Endothelial cell (in vitro differentiated cells): ENCODE measurements at places on chromosomes 6 and 20. TPM values are rescaled to one million over a fixed set of nuclear protein-coding genes. Genes with fewer than 3 reads are reported as not detected.

Gene SLC26A8
- 0.97 TPM for total RNA-seq

Gene SYCP2
- total RNA-seq: 2.1 TPM

Gene NRSN1
- total RNA-seq: not detected

Gene MDFI
- 285 TPM for total RNA-seq

Gene SLC16A10
- total RNA-seq: 2.4 TPM

Gene C20orf202
- total RNA-seq: 0.92 TPM

Gene PRPH2
- total RNA-seq: 0.15 TPM

Gene TMEM170B
- 5.0 TPM for total RNA-seq

DNA sequence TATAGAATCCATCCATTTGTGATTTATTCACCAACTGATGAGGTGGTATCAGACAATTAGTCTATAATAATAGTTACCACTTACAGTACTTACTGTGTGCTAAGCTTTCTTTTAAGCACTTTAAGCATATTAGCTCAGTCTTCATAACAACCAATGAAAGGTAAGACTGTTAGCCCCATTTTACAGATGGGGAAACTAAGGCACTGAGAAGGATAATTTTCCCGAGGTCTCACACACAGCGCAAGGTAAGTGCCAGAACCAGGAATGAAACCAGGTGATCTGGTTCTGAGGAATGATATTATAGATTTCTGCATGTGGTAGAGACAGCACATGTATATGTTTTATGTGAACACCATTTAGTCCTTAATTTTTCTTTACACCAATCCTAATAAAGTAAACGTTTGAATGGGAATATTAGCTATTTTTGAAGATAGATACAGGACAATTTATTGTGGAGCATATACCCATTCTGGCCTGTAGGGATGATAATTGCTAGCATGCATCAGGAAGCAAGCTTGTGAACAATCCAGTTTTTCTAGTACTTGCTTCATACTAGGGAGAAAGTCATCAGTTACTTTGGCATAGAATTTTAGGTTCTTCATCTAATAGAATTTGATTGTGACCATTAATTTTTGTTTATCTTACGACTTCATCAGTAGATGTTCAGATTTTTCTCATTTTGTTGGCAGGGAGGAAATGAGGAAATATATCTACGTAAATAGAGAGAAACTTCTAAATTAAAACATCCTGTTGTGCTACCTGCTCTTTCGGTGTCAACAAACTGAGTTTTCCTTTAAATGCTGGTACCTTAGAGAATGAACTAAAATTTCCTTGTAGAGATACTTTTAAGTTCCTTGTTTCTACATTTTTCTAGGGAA lies 3.0 kb downstream of the YWHAB start:
- H3K27me3 ChIP-seq: peaks cover 5% of the 10 kb centered on the region
- H3K4me1 ChIP-seq: peaks cover 28% of the 10 kb centered on the region
- DNase-seq: no peak
- H3K4me3 ChIP-seq: peak overlapping the region; percentile 70
- peaks cover 7% of the 10 kb centered on the region for H3K36me3 ChIP-seq
- H3K27ac ChIP-seq: no peak overlapping the region

DNA sequence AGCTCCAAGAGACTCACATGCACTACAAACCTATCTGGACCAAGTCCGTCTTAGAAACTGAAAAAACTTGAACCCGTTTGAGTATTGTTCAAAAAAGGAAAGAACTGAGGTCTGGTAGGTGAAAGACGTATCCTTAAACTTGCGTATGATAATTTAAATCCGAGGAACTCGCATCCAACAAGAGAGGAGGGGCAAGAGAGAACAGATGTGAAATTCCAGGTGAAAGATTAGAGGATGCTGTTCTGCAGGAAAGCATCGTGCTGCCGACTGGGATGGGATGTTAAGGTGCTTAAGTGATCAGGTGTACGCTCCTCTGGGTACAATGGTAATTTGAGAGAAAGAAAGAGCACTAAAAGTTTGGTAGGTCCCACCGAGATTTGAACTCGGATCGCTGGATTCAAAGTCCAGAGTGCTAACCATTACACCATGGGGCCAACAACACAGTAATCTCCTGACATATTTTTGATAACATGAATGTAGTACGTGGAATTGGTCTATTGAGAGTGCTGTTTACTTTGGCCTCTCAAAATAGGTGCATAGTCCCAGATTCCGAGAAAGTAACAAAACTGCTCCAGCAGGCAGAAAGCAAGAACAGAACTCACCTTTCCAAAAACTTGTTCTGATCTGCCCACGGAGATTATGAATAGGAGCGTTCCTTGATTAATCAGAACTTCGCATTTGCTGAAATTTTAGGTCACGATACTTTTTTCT lies 53.5 kb upstream of the BTN3A2 start:
- peak overlapping the region; percentile 96 for H3K4me3 ChIP-seq
- peak overlapping the region; percentile 95 for H3K27ac ChIP-seq
- no peaks in the 10 kb centered on the region for H3K36me3 ChIP-seq
- no peak for DNase-seq
- peaks cover 16% of the 10 kb centered on the region for H3K4me1 ChIP-seq

GRCh38 chr6:11692451-11693376 lies 85.9 kb downstream of the ADTRP start:
- no peak overlapping the region for H3K4me3 ChIP-seq
- H3K27me3 ChIP-seq: peaks cover 3% of the 10 kb centered on the region
- DNase-seq: no peak
- H3K36me3 ChIP-seq: no peaks in the 10 kb centered on the region

GRCh38 chr20:12570371-12570770 lies 438.4 kb upstream of the SPTLC3 start:
- peak; percentile 57 for DNase-seq
- no peaks in the 10 kb centered on the region for H3K27me3 ChIP-seq
- H3K27ac ChIP-seq: no peak overlapping the region
- H3K4me3 ChIP-seq: no peak overlapping the region
- no peaks in the 10 kb centered on the region for H3K36me3 ChIP-seq
- H3K4me1 ChIP-seq: no peaks in the 10 kb centered on the region

GRCh38 chr6:110935171-110935570 lies 23.3 kb upstream of the GTF3C6 start:
- H3K36me3 ChIP-seq: no peaks in the 10 kb centered on the region
- no peak for DNase-seq
- no peak overlapping the region for H3K4me3 ChIP-seq
- H3K27me3 ChIP-seq: peaks cover 2% of the 10 kb centered on the region
- H3K4me1 ChIP-seq: peaks cover 5% of the 10 kb centered on the region
- no peak overlapping the region for H3K27ac ChIP-seq

DNA sequence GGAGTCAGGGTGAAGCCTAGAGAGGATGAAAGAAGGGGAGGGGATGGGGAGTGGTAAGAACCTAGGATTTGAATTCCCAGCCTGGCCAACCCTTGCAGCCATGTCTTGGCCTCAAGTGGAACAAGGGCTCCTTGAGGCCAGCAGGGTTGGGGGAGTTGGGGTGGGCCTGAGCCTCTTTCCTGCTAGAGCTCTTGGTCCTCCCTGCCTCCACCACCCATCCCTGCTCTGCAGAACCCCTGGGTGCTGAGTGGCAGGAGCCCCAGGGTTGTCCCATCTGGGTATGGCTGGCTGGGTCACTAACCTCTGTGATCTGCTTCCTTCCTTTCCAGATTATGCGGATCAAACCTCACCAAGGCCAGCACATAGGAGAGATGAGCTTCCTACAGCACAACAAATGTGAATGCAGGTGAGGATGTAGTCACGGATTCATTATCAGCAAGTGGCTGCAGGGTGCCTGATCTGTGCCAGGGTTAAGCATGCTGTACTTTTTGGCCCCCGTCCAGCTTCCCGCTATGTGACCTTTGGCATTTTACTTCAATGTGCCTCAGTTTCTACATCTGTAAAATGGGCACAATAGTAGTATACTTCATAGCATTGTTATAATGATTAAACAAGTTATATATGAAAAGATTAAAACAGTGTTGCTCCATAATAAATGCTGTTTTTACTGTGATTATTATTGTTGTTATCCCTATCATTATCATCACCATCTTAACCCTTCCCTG lies 8.3 kb downstream of the VEGFA start:
- H3K4me1 ChIP-seq: peaks cover 10% of the 10 kb centered on the region
- no peak overlapping the region for H3K27ac ChIP-seq
- H3K4me3 ChIP-seq: no peak overlapping the region
- peaks cover 3% of the 10 kb centered on the region for H3K27me3 ChIP-seq
- peaks cover 8% of the 10 kb centered on the region for H3K36me3 ChIP-seq

GRCh38 chr6:106630366-106630765 lies 988 bp downstream of the QRSL1 start:
- H3K27ac ChIP-seq: peak overlapping the region; percentile 81

DNA sequence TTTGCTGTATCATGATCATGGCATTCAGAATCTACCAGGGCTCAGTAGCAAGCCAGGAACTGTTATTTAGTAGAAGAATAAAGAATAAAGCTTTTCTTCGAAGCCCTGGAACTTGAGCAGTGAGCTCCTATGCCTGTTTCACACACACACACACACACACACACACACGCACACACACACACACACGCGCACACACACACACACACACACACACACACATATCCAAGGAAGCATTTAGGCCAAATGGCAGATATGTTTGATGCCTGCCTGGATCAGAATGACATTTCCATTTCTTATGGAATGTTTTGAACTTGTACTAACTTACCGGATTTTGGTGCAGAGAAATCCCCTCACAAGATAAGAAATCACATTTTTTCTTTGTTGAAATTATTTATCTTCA lies 35.5 kb downstream of the RPP21 start:
- no peak for DNase-seq
- no peak overlapping the region for H3K4me3 ChIP-seq
- no peaks in the 10 kb centered on the region for H3K4me1 ChIP-seq
- H3K36me3 ChIP-seq: no peaks in the 10 kb centered on the region
- H3K27ac ChIP-seq: no peak overlapping the region

DNA sequence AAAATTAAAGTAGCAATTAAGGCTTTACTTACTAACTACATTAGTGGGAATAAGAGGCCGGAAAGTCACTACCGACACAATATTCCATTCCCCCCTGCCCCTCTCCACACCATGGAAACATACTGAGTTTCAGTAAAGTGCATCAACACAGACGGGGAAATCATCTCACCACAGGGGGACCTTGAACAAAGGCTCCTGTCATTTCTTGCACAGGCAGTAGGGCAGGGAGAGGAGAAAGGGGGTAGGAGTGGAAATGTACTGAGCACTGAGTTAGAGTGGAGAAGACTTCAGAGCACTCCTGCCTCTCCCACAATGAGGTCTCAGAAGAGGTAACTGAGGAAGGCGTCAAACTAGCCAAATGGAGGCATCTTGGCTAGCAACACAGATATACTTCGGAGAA lies 1426.9 kb upstream of the EYS start:
- H3K27ac ChIP-seq: no peak overlapping the region
- DNase-seq: no peak
- H3K36me3 ChIP-seq: no peaks in the 10 kb centered on the region

GRCh38 chr20:60224914-60225313 lies 266.7 kb downstream of the CDH26 start:
- no peak overlapping the region for H3K4me3 ChIP-seq
- DNase-seq: peak; percentile 30
- no peaks in the 10 kb centered on the region for H3K36me3 ChIP-seq
- no peaks in the 10 kb centered on the region for H3K4me1 ChIP-seq
- peaks cover 2% of the 10 kb centered on the region for H3K27me3 ChIP-seq

DNA sequence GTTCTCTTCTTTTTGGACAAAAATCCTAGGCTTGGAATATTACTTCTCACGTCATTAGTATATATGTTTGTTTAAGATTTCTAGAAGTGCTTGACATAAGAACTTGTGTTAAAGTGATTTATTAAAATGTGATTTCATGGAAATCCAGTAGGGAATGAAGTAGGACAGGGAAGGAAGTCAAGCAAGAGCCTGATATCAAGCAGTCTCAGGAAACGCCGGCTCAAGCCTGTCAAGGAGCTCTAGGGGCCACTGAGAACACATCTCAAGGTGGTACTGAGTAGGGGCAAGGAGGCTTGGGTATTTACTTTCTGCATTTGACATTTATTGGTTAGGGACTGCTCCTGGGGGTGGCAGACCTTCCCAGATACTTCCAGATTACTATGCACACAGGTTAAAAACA lies 920.9 kb upstream of the GJE1 start:
- H3K27me3 ChIP-seq: no peaks in the 10 kb centered on the region
- no peak overlapping the region for H3K4me3 ChIP-seq
- H3K27ac ChIP-seq: no peak overlapping the region

DNA sequence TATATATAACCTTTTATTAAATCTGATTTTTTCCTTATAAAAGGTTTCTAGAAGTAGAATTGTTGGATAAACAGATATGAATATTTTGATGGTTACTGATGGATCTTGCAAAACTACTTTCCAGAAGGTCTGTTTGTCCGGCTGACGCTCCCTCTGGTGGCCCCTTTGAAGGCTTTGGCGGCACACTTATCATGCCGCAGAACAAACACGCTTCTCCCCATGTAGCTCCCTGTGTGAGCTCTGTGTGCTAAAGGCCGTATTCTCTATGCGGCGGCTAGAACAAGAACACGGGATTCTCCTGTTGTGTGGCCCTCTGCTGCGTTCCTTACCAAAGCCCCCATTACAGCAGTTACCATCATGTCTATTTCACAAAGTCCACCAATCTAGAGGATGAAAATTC lies 30.0 kb downstream of the PPP1R3G start:
- H3K4me1 ChIP-seq: peaks cover 9% of the 10 kb centered on the region
- H3K36me3 ChIP-seq: peaks cover 17% of the 10 kb centered on the region
- DNase-seq: no peak
- H3K27ac ChIP-seq: no peak overlapping the region

GRCh38 chr20:23060629-23061028 lies 11.2 kb upstream of the THBD start:
- DNase-seq: no peak
- no peak overlapping the region for H3K27ac ChIP-seq

DNA sequence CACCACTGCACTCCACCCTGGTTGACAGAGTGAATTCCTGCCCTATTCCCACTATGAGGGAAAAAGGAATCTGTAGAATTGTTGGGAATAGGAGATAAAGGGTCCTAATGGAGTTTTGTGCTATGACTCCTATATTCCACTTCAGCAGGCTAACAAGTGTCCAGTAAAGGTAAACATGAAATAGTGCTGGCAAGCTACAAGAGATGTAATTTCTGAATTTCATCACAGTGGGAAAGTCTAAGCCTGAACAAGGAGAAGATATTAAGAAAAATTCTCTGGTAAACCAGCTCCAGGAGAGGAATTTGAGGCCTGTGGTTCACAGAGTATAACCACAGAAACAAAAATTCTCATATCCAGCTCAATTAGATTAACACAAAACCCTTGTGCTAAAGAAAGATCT lies 10.3 kb upstream of the C6orf58 start:
- no peak overlapping the region for H3K4me3 ChIP-seq
- H3K27ac ChIP-seq: no peak overlapping the region
- H3K36me3 ChIP-seq: no peaks in the 10 kb centered on the region
- H3K4me1 ChIP-seq: peaks cover 5% of the 10 kb centered on the region

- no peak overlapping the region for H3K27ac ChIP-seq
- DNase-seq: no peak
- H3K4me1 ChIP-seq: peaks cover 10% of the 10 kb centered on the region
- no peak overlapping the region for H3K4me3 ChIP-seq
- H3K27me3 ChIP-seq: no peaks in the 10 kb centered on the region
These were observed 42.4 kb upstream of the ADGRF4 start for GRCh38 chr6:47655719-47656595.

DNA sequence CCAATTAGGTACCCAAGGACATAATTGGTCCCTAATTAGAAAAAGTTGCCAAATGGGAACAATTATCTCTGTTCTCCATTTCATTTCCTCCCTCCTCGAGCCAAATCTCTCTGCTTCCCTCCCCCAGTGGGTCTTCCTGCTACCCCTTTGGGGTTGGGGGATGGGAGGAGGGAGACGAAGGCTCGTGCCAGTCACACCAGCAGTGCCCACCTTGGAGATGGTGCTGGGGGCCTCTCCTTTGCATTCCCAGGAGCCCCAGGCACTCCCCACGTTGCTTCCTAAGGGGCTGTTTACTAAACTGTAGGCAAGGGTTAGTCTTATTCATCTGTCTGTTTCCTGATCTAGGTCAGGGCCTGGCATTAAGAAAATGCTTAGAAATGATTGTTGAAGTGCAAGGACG lies 33.1 kb downstream of the MDFI start:
- H3K27me3 ChIP-seq: peaks cover 7% of the 10 kb centered on the region
- H3K4me1 ChIP-seq: peaks cover 25% of the 10 kb centered on the region
- H3K27ac ChIP-seq: no peak overlapping the region
- no peaks in the 10 kb centered on the region for H3K36me3 ChIP-seq
- no peak for DNase-seq
